Stimulated activated CD4-positive, alpha-beta T cell treated with anti-CD3 and anti-CD28 coated beads, TNF-alpha, amount 100 ng/mL, for 1 hour (primary cell): ENCODE measurements at places on chromosomes 2 and 18.

GRCh38 chr2:177888581-177888980, 184.0 kb downstream of the PDE11A start:
- DNase-seq: no peak

- no peak for DNase-seq
Observed at GRCh38 chr2:182248362-182248761, 178.5 kb downstream of the PDE1A start.

DNA sequence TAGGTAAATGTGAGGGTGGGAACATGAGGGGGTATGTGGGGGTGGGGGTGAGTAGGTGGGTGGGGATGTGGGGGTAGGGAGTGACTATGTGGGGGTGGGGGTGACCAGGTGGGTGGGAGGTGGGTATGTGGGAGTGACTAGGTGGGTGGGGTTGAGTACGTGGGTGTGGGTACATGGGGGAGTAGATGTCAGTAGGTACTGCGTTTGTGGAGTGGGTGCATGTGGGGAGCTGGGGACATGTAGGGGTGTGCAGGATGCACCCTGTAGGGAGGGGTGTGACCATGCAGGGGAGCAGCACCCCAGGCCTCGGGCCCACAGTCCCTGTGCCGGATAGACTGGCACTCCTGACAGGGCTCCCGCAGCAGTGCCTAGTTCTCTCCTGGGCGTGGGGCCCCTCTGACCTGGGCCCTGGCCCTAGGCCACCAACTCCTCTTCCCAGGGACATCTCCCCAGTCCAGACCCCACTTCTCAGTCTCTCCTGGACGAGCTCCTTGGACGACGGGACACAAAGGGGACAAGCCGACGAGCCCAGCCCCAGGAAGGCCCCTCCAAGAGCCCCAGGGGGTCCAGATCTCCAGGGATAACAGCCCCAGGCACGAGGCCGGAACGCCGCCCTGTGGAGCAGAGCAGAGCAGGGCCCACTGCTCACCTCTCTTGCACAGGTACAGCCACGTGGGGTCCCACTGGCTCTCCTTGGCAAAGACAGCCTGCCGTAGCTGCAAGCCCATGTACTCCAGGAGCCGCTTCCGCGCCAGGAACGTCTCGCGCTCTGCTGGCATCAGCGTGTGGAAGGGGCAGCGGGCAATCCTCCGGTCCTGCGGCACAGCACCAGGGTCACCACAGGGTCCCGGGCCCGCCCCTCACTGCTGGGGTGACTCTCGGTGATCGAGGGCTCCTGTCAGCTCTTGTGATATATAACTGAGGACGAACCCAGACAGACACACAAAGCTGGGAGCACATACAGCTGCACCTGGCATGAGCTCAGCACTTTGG, 58.2 kb downstream of the ANKMY1 start:
- DNase-seq: no peak

DNA sequence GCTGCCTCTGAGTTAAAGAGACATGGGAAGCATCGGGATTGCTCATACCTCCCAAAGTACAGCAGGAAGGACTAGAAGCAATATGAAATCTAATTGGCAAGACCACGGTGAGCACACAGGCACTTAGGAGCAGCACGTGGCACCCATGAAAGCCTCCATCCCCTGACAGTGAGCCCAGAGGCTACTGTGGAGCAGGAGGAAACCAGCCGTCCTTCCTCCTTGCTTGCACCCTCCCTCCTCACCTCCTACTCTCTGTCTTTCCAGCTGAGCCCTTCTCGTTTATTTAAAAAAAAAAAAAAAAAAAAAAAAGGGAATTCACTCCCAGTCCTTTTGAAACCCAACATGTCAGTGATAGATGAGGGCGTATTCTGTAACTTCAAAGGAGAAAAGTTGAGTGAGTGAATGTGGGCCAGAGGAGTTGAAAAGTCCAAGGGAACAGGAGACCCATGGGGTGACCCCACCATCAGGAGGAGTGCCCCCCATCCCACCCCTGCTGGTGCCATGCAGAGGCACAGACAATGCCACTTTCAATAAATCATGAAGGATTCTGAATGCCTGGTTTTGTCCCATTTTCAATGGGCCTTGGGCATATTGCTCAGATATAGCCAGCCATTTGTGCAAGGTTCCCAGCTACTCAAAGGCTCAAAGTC, 96.6 kb upstream of the ALPP start:
- DNase-seq: no peak

- no peak for DNase-seq
Observed at GRCh38 chr2:42256505-42256904, 87.4 kb downstream of the EML4 start.

- no peak for DNase-seq
Observed at GRCh38 chr18:23268641-23269040, 133.4 kb downstream of the CABLES1 start.

DNA sequence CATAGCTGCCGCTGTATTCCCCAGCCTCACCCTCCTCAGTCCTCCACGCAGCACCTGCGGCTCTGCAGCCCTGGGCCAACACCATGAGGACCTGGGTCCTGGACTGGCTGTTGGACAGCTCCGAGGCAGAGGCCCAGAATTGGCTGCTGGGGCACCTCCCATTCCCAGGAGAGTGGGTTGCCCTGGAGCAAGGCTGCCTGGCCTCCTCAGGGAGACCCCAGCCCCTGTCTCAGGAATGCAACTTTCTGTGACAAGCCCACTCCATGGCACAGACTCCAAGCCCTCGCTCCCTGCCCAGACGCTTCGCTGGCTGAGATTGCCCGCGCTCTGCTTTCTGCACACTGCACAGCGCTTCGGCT, 33.0 kb downstream of the CYP26B1 start:
- DNase-seq: no peak

- DNase-seq: no peak
Observed at GRCh38 chr18:11119550-11119949, 29.8 kb downstream of the PIEZO2 start.

- no peak for DNase-seq
Observed at GRCh38 chr18:26091047-26091630, 726 bp upstream of the SS18 start.

GRCh38 chr2:79774016-79774415, 261.2 kb downstream of the CTNNA2 start:
- no peak for DNase-seq

GRCh38 chr2:219861307-219861706, 233.9 kb downstream of the SLC4A3 start:
- no peak for DNase-seq
